Kidney (tissue), 22 donors: ENCODE measurements at places on chromosomes 7 and 10. TPM values are rescaled to one million over a fixed set of nuclear protein-coding genes. Genes with fewer than 3 reads are reported as not detected.

The HGF gene
- polyA plus RNA-seq, result 2.6 TPM

The WDFY4 gene
- polyA plus RNA-seq, result 1.7 TPM

The DRGX gene
- not detected for polyA plus RNA-seq

The CXCL12 gene
- 111 TPM for polyA plus RNA-seq

The CYP3A7 gene
- 0.69 TPM for polyA plus RNA-seq

The TRIL gene
- 4.2 TPM for polyA plus RNA-seq

The KIF11 gene
- polyA plus RNA-seq, result 0.39 TPM

The CCDC3 gene
- 9.7 TPM for polyA plus RNA-seq

The VPS37D gene
- polyA plus RNA-seq, result 19.3 TPM
